ENCODE measurements at places on chromosomes 6 and 20. TPM values are rescaled to one million over a fixed set of nuclear protein-coding genes. Genes with fewer than 3 reads are reported as not detected.

The LINC00237 gene
- total RNA-seq, result not detected

The ZSCAN23 gene
- 3.2 TPM for total RNA-seq

GRCh38 chr6:121951918-121952379 lies 447.5 kb upstream of the HSF2 start:
- peak; percentile 77 for DNase-seq

GRCh38 chr6:139483079-139483478 lies 108.6 kb upstream of the CITED2 start:
- no peak for DNase-seq

DNA sequence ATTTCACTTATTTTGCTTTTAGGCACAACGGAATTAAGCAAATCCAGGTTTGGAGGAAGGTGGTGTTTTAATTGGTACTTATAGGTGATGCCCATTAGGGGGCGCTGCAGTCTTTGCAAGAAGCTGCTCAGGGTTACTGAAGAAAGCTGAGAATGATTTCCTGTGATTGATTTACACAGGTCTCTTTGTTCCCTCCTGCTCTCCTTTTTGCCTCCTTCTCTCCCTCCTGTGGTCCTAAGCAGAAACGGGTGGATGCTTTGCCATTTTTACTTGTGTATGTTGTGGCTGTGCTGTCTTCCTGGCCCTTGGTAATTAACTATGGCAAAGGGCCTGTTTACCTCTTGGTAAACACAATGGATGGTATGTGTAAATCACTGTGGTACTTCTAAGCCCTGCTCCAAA lies 97.8 kb downstream of the ANKS1A start:
- peak; percentile 52 for DNase-seq

- DNase-seq, result peak; percentile 68
These were observed 767 bp downstream of the PTK6 start for GRCh38 chr20:63536241-63536977.

GRCh38 chr6:6686748-6687601 lies 98.5 kb downstream of the LY86 start:
- peak; percentile 95 for DNase-seq

The SLC13A3 gene
- total RNA-seq, result not detected

DNA sequence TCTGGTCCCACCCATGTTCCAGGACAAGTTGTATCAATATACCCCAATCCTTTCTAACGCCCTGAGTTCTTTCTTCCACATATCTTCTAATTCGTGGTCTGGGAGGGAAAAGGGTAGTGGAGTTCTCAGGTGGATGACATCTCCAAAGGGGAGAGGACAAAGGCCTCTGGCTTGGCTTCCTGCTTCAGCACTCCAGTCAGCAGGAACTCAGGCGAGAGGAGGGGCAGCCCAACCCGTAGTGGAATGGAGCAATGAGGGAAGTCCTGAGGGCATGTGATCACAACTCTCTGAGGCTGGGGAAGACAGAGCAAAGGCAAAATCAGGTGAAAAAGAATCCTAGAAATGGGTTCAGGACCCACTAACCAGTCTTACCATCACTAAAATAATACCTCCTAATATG lies 9.6 kb upstream of the NRM start:
- DNase-seq, result no peak

The ECI2 gene
- total RNA-seq, result 163 TPM

The C6orf141 gene
- total RNA-seq, result 21.5 TPM

GRCh38 chr20:51359947-51360346 lies 182.6 kb downstream of the NFATC2 start:
- DNase-seq, result no peak

GRCh38 chr20:19808498-19808897 lies 50.4 kb downstream of the RIN2 start:
- DNase-seq, result no peak

DNA sequence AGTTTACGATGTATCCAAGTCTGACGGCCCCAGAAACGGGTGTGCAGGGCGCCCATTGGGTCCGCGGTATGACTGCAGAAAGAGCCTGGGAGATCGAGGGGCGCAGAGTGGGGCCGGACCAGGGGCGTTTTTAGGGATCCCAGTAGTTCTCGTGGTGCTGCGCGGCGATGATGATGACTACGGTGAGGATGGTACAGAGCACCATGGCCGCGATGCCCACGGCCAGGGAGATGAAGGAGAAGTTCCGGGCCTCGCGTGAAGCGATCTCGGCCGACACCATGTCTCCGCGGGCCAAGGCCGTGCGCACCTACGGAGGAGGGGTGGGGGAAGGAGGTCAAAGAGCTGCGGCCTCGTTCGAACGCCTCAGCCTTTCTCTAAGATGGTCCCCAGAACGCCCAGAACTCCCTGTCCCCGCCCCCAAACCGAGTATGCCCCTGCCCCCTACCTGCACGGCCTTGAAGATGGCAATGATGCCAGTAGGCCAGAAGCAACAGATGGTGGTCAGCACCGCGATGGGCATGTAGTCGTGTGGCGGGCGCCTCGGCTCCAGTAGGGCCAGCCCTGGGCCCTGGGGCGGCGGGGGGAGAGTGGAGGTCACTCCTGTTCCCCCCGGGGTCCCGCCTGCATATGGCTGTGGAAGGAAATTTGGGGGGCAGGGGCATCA lies 2.5 kb downstream of the PRRT1 start:
- no peak for DNase-seq

- no peak for DNase-seq
These were observed 38.6 kb downstream of the LMBRD1 start for GRCh38 chr6:69758214-69758613.

The BPIFB1 gene
- not detected for total RNA-seq

The SEL1L2 gene
- not detected for total RNA-seq

DNA sequence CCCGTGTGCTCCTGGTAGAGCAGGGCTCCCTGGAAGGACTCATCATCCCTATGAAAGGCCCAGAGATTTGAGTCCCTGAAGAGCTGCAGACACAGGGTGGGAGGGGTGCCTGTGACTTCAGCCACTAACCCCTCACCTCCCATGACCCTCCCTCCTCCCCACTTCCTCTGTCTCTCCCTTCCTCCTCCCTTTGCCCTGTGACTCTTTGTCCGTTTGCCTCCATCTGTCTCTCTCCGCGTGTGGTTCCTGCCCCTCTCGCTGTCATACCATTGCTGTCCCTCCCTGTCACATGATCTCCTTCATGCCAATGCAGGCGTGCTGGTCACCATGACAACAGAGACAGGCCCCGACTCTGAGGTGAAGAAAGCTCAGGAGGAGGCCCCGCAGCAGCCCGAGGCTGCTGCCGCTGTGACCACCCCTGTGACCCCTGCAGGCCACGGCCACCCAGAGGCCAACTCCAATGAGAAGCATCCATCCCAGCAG lies 19.0 kb downstream of the EPB41L1 start:
- DNase-seq, result no peak

- DNase-seq, result no peak
These were observed 1.6 kb downstream of the MRGBP start for GRCh38 chr20:62797671-62798532.

DNA sequence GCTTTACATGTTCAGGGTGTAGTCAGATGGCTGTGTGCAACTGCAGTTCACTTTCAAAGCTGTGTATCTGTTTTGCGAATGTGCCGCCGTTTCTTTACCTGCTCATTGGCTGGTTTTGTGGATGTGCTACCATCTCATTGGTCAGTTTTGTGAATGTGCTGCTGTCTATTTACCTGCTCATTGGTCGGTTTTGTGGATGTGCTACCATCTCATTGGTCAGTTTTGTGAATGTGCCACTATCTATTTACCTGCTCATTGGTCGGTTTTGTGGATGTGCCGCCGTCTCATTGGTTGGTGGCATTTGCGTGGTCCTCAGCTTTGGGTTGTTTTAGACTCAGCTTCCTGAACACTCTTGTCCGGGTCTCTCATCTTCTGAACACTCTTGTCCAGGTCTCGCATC lies 40.5 kb upstream of the BHLHE23 start:
- DNase-seq, result no peak

The BEND6 gene
- 11.7 TPM for total RNA-seq

The ADRM1 gene
- total RNA-seq, result 402 TPM

The HSPA12B gene
- not detected for total RNA-seq
